ENCODE measurements at places on chromosomes 3 and 15.

DNA sequence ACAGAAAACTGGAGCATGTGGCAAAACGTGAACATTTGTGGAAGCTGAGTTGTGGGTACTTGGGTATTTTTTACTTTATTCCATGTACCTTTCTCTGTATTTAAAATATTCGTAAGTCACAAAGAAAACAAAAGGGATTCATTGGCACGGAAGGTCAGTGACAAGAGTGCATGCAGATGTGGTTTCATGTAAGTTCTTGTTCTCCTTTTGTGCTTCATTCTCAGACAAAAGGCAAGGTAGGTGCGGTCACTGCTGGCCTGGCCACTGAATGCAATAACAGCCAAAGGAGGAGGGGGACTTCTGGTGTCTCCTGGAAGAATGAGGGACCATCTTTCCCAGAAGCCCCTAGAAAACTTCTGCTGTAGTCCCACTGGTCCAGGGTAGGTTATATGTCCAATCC, 200.0 kb upstream of the TOPAZ1 start:
- DNase-seq = no peak

DNA sequence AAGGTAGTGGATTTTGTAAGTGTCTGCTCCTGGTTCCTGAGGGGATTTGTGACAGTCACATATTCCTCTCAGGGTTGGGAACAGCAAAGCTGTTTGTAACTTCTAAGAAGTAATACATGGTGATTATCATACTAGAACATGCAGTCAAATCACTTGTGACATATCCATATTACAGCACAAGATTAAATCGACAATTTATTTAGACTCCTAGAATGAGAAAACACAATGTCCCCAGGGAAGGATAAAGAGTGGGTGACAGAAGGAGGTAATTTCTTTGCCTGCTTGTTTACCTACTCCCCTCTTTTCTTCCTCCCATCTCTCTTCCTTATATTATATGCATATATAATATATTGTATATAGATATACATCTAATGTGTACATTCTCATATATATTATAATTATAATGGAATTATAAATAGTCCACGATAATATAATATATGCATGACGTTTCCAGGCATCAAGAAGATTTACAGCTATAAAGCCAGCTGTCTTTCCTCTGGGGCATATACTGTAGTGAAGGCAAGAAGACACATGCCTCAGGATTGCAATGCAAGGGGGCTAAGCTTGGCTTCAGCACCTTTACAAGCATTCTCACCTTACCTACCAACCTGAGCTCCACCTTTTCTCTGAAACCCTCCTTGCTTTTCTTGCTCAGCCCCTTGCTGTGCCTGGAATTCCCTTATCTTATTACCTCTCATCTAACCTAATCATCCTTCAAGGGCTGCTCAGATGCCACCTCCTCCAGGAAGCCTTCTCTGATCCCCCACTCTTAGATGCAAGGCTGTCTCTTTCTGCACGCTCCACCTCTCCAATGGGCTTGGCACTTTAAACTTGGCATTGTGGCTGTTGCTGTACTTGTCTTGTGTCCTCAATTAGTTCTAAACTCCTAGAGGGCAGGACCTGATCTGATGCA, 73.1 kb upstream of the PIAS1 start:
- no peak for DNase-seq

DNA sequence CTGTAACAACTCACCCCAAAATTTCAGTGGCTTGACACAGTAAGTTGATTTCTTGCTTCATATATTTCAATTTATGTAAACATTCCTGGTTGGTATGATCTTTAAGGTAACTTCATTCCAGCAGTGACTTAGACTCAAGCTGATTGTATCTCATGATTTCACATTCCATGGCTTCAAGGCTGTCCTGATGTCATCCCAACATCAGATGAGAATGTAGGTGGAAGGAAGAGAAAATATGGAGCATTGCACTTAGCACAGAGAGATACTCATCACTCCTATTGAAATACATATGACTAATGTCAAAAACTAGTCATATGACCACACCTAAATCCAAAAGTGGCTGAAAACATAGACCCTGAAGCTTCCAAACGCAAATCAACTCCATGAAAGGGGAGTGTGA, 793.8 kb downstream of the TBL1XR1 start:
- DNase-seq = no peak

DNA sequence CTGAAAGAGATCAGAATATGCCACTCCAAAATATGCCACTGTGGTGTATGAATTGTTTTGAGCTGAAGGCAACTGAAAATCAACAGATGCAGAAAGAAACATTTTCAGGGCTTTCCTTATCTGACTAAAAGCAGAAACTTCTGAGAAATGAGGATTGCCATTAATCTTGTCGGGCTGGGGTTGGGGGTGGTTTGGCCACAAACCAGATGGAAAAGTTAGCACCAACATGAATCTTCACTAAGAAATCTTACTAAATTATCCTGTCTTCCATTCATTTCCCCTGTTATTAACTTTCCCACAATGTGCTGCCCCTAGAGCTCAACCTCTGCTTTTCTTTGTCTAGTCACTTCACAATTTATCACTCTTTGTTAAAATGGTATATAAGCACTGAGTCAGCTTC, 229.9 kb upstream of the GADL1 start:
- no peak for DNase-seq

DNA sequence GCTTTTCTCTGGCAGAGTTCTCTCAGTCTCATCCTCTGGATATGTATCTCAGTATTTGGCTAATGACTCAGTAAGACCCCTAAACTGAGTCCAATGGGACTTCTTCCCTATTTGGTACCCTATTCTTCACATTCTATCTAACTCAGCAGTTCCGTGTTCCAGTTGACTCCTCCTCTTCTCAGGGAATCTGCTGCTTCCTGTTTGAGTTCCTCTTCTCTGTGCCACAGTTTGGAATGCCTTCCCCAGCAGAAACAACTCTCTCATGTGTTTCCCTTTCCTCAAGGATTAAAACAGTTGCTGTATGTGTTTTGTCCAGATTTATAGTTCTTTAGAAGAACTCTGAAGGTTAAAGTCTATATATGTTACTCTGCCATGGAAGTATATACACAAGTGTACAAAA, 344.0 kb upstream of the RARB start:
- DNase-seq = no peak

DNA sequence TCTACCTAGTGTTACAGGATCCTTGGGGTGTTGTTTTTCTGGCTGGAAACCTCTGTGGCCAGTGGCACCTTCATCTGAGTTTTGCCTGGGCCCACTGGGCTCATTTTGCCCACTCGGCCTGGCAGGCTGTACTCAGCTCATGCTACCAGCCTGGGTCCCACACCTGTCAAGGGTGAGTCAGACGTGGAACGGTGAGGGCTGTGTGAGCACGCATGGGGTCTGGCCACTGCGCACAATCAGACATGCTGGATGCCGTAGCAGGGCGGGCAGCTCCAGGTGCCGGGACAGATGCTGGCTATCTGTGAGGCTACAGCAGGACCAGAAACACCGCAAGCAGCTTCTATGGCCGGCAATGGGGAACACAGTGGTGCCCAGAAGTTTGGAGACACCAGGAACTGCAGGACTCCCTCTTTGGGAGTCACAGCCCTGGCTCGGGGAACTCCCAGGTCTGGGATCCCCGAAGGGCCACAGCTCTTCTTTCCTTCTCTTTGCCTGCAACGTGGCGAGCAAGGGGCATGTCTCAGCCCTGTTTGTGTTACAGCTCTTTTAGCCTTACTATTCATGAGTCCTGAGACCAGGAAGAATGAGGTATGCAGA, 35.9 kb upstream of the DNAJC13 start:
- DNase-seq = no peak

- peak; percentile 86 for DNase-seq
Measured at GRCh38 chr15:78859971-78860719, 12.5 kb upstream of the MORF4L1 start.

GRCh38 chr15:96583671-96584070, 253.2 kb downstream of the NR2F2 start:
- DNase-seq = no peak

GRCh38 chr3:196872316-196872715, 4.6 kb downstream of the SENP5 start:
- no peak for DNase-seq

DNA sequence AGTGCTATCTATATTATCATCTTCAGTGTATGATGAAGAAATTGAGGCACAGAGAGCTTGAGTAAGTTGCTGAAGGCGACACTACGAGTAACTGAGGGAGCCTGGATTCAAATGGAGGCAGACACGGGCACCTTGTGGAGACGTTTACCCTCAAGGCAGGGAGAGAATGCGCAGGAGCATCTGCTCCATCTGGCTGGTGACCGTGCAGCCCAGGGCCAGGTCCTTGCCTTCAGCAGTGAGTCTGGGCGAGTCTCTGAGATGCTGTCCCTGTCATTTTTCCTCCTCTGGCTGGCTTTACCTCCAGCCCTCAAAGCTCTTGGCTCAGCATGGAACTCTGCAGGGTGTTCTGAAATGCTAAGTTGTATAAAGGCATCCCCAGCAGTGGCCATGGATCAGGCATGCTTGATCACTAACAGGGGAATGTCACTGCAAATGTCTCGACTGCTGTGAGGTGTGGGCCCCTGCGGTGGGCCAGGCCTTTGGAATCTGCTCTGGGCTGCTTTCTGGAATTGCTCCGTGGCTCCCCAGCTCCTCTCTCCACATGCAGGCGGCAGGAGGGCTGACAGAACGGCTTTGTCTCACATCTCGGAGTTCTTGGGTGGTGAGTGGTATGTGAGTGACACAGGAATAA, 19.7 kb downstream of the SPSB4 start:
- no peak for DNase-seq

GRCh38 chr15:41977757-41978383, 5.5 kb upstream of the EHD4 start:
- DNase-seq = no peak

Measured in activated CD4-positive, alpha-beta T cell treated with anti-CD3 and anti-CD28 coated beads, Interleukin-2, Interleukin-4, amounts not matched to agents 100 ng/mL and 50 ng/mL, durations not matched to agents 16 hours and 8 hours (primary cell).